ENCODE measurements at places on chromosomes 16 and 17. TPM values are rescaled to one million over a fixed set of nuclear protein-coding genes. Genes with fewer than 3 reads are reported as not detected.
A peak's percentile ranks its signal among the peaks of the same experiment; 100 is the strongest.

DNA sequence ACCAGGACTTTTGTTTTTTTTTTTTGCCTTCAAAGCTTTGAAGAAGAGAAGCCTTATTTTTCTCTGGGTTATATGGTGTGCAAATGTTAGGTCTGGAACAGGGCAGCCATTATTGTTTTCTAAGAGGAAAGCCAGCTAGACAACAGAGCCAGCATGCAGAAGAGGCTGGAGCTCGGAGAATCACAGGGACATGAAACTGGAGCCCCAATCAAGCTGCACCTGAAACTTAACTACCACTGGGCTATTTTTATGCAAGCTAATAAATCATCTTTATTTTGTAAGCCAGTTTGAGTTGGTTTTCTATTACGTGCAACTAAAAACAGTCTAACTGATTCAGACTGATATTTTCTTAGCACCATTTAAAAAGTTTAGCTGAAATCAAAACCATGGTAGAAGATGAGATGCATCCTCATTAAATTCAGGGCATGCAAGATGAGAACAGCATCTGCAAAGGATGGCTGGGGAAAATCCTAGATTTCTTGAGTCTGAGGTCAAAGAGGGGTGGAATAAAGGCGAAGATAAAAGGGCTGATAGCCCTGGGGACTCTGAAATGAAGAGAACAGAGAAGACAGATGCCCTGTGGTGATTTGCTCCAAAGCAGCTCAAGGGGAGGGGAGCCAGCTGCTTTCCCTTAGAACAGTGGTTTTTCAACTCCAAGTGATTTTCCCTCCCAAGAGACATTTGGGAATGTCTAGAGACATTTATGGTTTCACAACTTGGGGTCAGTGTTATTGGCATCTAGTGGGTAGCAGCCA is 177.1 kb upstream of the WSCD1 start:
- H3K27ac ChIP-seq, result no peak overlapping the region
- H3K4me1 ChIP-seq, result no peaks in the 10 kb centered on the region
- H3K4me3 ChIP-seq, result no peak overlapping the region
- ATAC-seq, result no peak
- no peaks in the 10 kb centered on the region for H3K36me3 ChIP-seq

GRCh38 chr17:44105483-44105882 is 18.0 kb downstream of the HDAC5 start:
- no peak overlapping the region for H3K4me3 ChIP-seq
- ATAC-seq, result no peak
- peaks cover 24% of the 10 kb centered on the region for H3K36me3 ChIP-seq
- H3K27me3 ChIP-seq, result no peaks in the 10 kb centered on the region

DNA sequence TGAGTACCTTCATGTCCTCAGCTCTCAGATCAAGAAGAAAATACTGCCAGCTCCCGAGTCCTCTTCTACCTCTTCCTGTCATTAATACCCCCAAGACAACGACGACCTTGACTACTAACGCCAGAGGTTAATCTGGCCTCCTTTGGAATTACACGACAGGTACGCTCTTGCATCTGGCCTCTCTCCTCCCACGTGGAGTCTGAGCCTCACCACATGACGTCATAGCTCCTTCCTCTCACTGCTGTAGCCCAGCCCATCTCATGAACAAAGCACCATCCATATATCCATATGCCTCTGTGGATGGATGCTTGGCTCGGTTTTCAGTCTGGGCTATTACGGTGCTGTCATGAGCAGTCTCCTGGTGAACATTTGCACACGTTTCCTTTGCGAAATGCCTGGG is 110.2 kb upstream of the TNRC6C start:
- H3K27me3 ChIP-seq, result no peaks in the 10 kb centered on the region
- H3K36me3 ChIP-seq, result no peaks in the 10 kb centered on the region
- H3K27ac ChIP-seq, result no peak overlapping the region
- H3K4me3 ChIP-seq, result no peak overlapping the region
- ATAC-seq, result no peak

- no peaks in the 10 kb centered on the region for H3K36me3 ChIP-seq
- no peaks in the 10 kb centered on the region for H3K4me1 ChIP-seq
- no peak for ATAC-seq
- no peak overlapping the region for H3K27ac ChIP-seq
- H3K4me3 ChIP-seq, result no peak overlapping the region
- no peaks in the 10 kb centered on the region for H3K27me3 ChIP-seq
These were observed 27.6 kb downstream of the CMTM4 start for GRCh38 chr16:66668777-66669444.

- H3K4me3 ChIP-seq, result no peak overlapping the region
- H3K4me1 ChIP-seq, result no peaks in the 10 kb centered on the region
- H3K27ac ChIP-seq, result no peak overlapping the region
- no peaks in the 10 kb centered on the region for H3K36me3 ChIP-seq
These were observed 58.7 kb downstream of the EFCAB5 start for GRCh38 chr17:30000001-30000754.

GRCh38 chr16:73412416-73412815 is 364.5 kb upstream of the ZFHX3 start:
- no peak for ATAC-seq
- no peak overlapping the region for H3K4me3 ChIP-seq
- H3K4me1 ChIP-seq, result no peaks in the 10 kb centered on the region
- peaks cover 7% of the 10 kb centered on the region for H3K27me3 ChIP-seq
- H3K36me3 ChIP-seq, result no peaks in the 10 kb centered on the region

DNA sequence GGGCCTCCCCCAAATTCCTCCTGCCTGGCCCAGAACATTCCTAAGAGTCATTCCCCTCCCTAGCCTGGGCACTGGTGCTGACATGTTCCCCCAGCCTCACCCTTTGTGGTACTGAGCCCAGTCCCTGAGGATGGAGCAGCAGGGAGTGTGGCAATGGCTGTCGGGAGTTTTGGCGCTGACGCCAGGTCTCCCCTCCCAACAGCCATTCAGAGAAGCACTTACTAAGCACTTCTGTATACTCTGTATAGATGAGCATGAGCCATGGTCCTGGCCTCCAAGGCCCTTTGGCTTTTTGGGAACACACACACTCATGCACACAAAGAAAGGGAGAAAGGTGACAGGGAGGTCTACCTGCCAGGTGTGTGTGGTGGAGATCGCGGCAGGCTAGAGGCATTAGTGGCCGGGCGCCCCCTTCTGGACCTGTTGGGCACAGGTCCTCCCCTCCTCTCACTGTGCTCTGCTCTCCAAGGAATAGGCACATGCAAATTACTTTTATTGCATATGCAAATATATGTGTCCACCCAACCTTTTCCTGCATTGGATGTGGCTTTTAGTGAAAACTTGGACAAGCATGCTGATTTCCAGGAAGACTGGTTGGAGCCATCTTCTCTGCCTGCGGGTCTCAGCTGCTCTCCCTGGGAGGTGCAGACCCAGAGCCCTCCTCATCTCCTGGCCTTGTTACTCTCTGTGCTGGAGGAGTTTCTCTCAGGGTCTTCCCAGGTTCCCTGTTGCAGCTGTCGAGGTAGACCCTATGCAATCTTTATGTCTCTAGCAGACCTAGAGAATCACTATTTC is 17.4 kb upstream of the C17orf107 start:
- no peak overlapping the region for H3K27ac ChIP-seq
- peaks cover 9% of the 10 kb centered on the region for H3K4me1 ChIP-seq
- no peaks in the 10 kb centered on the region for H3K27me3 ChIP-seq
- ATAC-seq, result peak; percentile 63

- H3K4me3 ChIP-seq, result no peak overlapping the region
- no peak for ATAC-seq
- H3K27ac ChIP-seq, result no peak overlapping the region
- no peaks in the 10 kb centered on the region for H3K27me3 ChIP-seq
- no peaks in the 10 kb centered on the region for H3K36me3 ChIP-seq
These were observed 7.2 kb downstream of the ENO3 start for GRCh38 chr17:4958102-4958501.

DNA sequence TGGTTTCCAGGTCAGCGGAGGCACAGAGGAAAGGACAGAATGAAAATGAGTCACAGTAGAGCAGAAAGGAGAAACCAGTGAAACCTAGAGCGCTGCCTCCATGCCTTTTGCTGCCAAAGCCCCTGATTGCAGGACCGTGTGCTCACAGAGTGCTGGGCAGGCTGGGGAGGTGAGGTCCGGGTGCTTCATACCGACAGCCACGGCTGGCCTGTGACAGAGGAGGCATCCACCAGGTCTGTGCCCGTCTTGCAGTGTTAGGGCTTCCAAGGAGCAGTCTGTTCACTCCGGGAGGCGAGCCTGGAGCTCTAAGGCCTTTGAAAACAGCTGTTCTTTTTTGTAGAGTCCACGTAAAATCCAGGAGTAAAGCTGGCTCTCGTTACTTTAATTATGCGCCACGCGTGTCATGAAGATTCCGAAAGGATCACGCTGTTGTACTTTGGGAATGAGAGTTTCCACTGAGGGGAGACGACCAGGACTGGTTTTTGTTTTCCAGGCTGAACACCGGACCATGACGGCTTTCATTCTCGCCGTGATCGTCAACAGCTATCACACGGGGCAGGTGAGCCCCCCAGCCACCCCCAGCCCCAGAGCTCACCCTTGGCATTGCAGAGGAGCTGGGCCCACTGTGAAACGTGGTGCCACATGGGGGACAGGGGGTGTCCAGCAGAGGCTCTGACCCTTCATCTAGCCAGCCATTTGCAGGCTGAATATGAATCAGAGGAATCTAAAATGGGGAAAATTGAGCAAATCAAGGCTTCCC is 108.5 kb upstream of the CHMP6 start:
- H3K4me1 ChIP-seq, result no peaks in the 10 kb centered on the region
- no peak overlapping the region for H3K4me3 ChIP-seq
- H3K36me3 ChIP-seq, result no peaks in the 10 kb centered on the region
- ATAC-seq, result no peak
- no peaks in the 10 kb centered on the region for H3K27me3 ChIP-seq
- H3K27ac ChIP-seq, result no peak overlapping the region

- ATAC-seq, result no peak
- peak overlapping the region; percentile 63 for H3K4me3 ChIP-seq
- no peaks in the 10 kb centered on the region for H3K27me3 ChIP-seq
- H3K27ac ChIP-seq, result peak overlapping the region; percentile 88
- no peaks in the 10 kb centered on the region for H3K36me3 ChIP-seq
These were observed 28.9 kb upstream of the FBXW10B start for GRCh38 chr17:15648386-15648785.

GRCh38 chr16:69338557-69339288 is 641 bp downstream of the COG8 start:
- peak overlapping the region; percentile 80 for H3K27ac ChIP-seq
- H3K4me3 ChIP-seq, result peak overlapping the region; percentile 92
- H3K36me3 ChIP-seq, result peaks cover 46% of the 10 kb centered on the region
- no peaks in the 10 kb centered on the region for H3K27me3 ChIP-seq

GRCh38 chr17:49280061-49280460 is 49.5 kb upstream of the PHOSPHO1 start:
- no peak overlapping the region for H3K27ac ChIP-seq
- H3K4me3 ChIP-seq, result no peak overlapping the region
- no peak for ATAC-seq
- no peaks in the 10 kb centered on the region for H3K4me1 ChIP-seq

- peaks cover 5% of the 10 kb centered on the region for H3K27me3 ChIP-seq
- H3K36me3 ChIP-seq, result no peaks in the 10 kb centered on the region
- H3K4me1 ChIP-seq, result no peaks in the 10 kb centered on the region
- H3K4me3 ChIP-seq, result no peak overlapping the region
- no peak overlapping the region for H3K27ac ChIP-seq
These were observed 22.7 kb downstream of the SLC6A4 start for GRCh38 chr17:30212750-30213149.

DNA sequence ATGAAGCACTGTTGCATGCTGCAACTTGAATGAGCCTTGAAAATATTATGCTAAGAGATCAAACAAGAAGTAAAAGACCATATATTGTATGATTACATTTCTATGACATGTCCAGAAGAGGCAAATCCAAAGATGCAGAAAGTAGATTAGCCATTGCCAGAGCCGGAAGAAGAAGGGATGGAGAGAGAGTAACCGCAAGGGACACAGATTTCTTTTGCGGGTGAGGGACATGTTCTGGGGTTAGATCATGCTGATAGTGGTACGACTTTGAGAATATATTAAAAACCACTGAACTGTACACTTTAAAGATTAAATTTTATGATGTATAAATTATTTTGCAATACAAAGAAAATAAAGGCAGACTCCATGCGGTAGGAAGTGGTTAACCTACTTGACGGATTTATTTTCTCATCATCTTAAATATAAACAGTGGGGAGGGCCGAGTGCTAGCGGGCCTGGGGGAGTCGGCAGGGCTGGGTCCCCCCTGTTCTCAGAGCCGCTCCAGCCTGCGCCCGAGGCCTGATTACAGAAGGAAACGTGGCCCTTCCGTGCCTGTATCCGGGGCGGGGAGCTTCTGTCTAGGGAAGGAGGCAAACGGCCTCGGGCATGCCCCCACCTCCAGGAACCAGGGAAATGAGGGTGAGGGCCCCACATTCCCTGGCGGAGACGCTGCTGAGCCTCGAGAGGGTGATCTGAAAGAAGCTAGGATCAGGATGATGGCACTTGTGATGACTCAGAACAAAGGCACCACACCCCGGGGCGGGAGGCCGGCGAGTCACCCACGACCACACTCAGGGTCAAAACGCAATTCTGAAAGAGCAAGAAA is 48.0 kb downstream of the SHCBP1 start:
- no peak for ATAC-seq
- no peak overlapping the region for H3K27ac ChIP-seq
- peaks cover 13% of the 10 kb centered on the region for H3K27me3 ChIP-seq
- no peak overlapping the region for H3K4me3 ChIP-seq

DNA sequence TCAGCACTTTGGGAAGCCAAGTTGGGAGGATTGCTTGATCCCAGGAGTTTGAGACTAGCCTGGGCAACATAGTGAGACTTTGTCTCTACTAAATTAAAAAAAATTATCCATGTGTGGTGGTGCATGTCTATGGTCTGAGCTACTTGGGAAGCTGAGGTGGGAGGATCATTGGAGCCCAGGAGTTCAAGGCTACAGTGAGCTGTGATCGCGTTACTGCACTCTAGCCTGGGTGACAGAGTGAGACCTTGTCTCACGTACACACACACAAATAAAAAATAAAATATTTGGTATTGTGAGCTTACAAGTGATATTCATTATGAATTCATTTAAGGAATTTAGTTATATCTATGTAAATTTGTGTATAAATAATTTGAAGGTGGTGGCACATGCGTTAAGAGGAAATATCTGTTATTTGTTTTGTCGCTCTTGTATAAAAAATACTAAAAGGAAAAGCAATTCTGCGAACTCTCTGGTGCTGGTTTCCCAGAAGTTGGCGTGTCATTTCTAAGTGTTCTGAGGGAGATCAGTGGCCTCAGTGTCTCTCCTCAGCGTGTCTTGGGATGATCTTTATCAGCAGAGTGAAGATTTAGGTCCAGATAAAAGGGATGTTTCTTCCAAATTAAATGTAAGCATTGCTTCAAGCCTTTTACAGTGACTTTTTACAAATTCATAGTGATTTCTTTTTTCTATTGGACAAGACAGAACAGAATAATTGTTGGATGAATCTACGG is 187.6 kb downstream of the FTO start:
- H3K4me3 ChIP-seq, result no peak overlapping the region
- H3K36me3 ChIP-seq, result peaks cover 34% of the 10 kb centered on the region
- peaks cover 26% of the 10 kb centered on the region for H3K4me1 ChIP-seq
- no peak for ATAC-seq
- H3K27me3 ChIP-seq, result no peaks in the 10 kb centered on the region
- no peak overlapping the region for H3K27ac ChIP-seq

The NOG gene
- not detected for total RNA-seq

The DNAI2 gene
- total RNA-seq, result not detected

The NUDT16L1 gene
- total RNA-seq, result 17.5 TPM

The DOC2B gene
- total RNA-seq, result 10.5 TPM

The KRT33A gene
- not detected for total RNA-seq

The CMTM1 gene
- not detected for total RNA-seq

The TLCD3B gene
- not detected for total RNA-seq

The MYH3 gene
- total RNA-seq, result 3.5 TPM

The C16orf46 gene
- 3.9 TPM for total RNA-seq

Data from gastroesophageal sphincter (tissue), 4 donors.